ENCODE measurements at places on chromosomes 1 and 21.
A peak's percentile ranks its signal among the peaks of the same experiment; 100 is the strongest.

DNA sequence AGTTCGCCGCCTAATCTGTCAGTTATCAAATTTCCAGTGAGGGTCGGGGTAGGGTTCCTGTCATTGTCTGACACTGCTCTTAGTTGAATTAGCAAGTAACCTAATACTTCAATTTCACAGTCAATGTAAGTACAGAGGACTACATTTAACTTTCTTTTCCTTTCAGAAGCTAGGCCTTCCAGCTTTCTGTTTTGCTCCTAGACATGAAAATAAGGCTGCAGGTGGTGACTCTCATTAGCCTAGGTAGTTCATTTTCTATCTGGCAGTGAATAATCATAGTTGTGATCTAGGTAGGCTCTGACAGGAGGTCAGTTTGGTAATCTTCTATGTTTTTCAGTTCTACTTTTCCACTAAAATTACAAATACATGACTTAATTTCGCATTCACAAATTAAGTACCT lies 783.1 kb downstream of the MRPL39 start:
- no peak for DNase-seq

DNA sequence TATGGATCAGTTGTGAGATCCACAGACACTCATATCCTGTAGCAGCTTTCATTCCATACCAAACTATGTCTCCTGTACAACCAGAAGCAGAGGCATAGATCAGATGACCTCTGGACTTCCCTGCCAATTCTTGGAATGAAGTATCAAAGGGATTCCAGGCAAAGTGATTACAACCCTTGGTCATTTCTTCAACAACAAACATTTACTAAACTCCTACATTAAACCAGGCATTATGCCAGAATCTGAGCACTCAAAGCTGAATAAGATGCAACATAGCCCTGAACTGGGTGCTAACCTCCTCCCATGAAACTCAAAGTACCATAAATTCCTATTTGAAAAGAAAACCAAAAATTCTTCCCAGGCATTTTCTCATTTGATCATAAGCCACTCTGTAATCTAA lies 121.2 kb upstream of the SGIP1 start:
- DNase-seq: no peak

GRCh38 chr1:155086128-155086741 lies 7.6 kb downstream of the EFNA3 start:
- peak; percentile 82 for DNase-seq

DNA sequence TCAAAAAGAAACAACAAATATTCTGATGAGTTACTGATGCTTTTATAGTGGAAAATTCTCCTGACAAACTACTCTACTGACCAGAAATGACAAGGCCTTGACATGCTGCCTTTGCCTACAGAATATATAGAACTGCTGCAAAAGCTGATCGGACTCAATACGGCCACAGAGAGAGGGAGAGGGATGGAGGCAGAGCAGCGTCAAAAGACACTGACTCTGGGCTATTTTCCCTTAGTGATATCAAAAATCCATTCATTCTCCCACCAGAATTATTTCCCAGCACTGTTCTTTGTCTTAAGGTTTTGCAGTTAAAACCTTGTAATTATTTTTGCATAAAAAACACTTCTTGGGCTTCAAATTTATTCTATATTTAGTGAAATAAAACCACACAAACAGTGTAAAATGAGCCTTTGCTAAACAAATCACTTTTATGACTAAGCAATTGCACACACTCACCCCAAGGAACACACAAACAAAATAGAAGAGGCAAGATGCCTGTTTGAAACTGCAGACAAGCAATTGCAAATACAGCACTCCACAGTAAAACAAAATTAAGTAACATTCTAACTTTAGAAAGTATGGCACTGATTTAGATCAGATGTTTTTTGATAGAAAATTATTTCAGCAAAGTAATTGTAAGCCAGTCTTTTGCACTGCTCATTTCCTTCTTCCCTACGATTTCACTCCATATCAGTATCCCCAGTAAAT lies 1036.4 kb downstream of the ADGRL2 start:
- DNase-seq: no peak

GRCh38 chr1:54950369-54951163 lies 29.9 kb upstream of the TMEM61 start:
- DNase-seq: peak; percentile 86

GRCh38 chr1:12019858-12020509 lies 686 bp downstream of the MIIP start:
- DNase-seq: no peak

GRCh38 chr1:181010789-181011188 lies 11.9 kb downstream of the STX6 start:
- no peak for DNase-seq

GRCh38 chr1:190244406-190244805 lies 233.3 kb downstream of the BRINP3 start:
- DNase-seq: no peak

- DNase-seq: no peak
Measured at GRCh38 chr1:104136621-104137020, 386.9 kb downstream of the AMY1C start.

GRCh38 chr1:45430490-45430889 lies 60.5 kb downstream of the TESK2 start:
- no peak for DNase-seq

DNA sequence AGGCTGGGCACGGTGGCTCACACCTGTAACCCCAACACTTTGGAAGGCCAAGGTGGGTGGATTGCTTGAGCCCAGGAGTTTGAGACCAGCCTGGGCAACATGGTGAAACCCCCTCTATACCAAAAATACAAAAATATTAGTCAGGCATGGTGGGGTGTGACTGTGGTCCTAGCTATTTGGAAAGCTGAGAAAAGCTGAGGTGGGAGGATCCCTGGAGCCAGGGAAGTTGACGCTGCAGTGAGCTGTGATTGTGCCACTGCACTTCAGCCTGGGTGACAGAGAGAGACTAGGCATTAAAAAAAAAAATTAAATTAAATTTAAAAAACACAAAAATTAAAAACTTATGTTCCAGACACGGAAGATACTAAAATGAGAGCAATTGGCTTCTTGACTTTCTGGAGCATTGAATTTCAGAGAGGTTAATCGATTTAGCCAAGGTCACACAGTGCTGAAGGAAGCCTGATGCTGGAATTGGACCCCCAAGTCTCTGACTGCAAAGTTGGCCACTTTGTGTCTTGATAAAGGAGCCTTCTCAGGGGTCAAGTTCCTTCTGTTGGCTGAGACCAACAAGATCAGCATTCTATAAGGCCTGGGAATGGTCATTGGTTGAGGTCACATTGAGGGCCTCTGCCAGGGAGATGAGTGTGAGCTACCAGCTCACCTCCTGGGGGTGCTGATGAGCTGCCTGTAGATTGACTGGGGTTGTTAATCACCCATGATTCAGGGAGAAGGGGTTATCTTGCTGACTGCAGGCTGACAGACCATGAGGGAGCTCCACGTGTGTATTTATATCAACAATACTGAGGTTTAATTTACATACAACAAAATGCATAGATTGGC lies 54.3 kb downstream of the RPS6KA1 start:
- DNase-seq: peak; percentile 10

GRCh38 chr1:154725865-154726264 lies 117.9 kb upstream of the ADAR start:
- no peak for DNase-seq

GRCh38 chr21:44255511-44255981 lies 6.2 kb downstream of the DNMT3L start:
- DNase-seq: no peak

- peak; percentile 60 for DNase-seq
Measured at GRCh38 chr1:87329051-87329525, 408 bp downstream of the LMO4 start.

- DNase-seq: no peak
Measured at GRCh38 chr1:19057182-19057779, 100.8 kb upstream of the IFFO2 start.

DNA sequence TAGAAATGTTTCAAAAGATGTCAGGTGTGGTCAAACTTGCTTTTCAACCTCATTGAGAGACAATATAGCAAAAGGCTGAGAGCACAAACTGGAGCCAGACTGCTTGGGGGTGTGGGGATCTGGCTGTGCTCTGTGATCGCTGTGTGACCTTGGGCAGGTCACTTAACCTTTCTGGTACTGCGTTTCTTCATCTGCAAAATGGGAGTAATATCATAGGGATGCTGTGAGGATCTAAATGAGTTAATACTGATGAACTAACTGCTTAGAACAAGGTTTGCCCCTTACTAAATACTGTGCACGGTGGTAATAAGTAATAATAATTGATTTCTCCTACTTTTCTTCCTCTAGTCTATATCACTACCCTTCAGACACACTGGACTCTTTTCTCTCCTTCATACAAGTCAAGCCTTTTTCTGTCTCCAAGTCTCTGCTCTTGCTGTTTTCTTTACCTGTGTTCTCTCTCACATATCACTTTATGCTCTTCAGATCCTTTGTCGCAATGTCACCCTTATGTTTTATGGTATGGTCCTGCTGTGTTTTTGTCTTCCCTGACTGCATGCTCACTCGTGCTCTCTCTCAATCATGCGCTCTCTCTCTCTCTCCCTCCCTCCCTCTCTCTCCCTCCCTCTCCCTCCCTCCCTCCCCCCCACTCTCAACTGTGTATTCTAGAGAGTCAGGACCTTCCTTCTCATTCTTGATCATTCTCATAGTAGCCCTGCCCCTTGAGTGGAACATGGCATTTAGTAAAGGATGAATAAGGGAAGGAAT lies 3.3 kb downstream of the MGST3 start:
- no peak for DNase-seq

GRCh38 chr1:208243527-208243966 lies 637 bp downstream of the PLXNA2 start:
- peak; percentile 12 for DNase-seq

- DNase-seq: no peak
Measured at GRCh38 chr1:229185963-229186362, 84.9 kb upstream of the RAB4A start.

- DNase-seq: no peak
Measured at GRCh38 chr1:111596499-111596898, 23.1 kb upstream of the RAP1A start.

DNA sequence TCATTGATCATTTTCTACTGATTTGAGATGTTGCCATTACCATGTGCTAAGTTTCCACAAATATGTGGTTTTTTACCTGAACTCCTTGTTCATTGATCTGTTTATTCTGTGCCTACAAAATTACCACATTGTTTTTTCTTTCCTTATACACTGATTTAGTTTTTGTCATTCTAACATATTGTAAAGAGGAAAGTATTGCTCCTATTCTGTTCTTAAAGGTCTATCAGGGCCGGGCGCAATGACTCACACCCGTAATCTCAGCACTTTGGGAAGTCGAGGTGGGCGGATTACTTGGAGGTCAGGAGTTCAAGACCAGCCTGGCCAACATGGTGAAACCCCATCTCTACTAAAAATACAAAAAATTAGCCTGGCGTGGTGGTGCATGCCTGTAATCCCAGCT lies 75.1 kb downstream of the CAMTA1 start:
- DNase-seq: no peak

GRCh38 chr1:8841395-8841794 lies 24.0 kb upstream of the RERE start:
- no peak for DNase-seq

- DNase-seq: peak; percentile 30
Measured at GRCh38 chr1:21378705-21379494, 61.0 kb upstream of the NBPF3 start.

- DNase-seq: no peak
Measured at GRCh38 chr1:159311679-159312078, 9.5 kb downstream of the FCER1A start.

GRCh38 chr1:30225357-30225756 lies 498.0 kb downstream of the MATN1 start:
- no peak for DNase-seq

DNA sequence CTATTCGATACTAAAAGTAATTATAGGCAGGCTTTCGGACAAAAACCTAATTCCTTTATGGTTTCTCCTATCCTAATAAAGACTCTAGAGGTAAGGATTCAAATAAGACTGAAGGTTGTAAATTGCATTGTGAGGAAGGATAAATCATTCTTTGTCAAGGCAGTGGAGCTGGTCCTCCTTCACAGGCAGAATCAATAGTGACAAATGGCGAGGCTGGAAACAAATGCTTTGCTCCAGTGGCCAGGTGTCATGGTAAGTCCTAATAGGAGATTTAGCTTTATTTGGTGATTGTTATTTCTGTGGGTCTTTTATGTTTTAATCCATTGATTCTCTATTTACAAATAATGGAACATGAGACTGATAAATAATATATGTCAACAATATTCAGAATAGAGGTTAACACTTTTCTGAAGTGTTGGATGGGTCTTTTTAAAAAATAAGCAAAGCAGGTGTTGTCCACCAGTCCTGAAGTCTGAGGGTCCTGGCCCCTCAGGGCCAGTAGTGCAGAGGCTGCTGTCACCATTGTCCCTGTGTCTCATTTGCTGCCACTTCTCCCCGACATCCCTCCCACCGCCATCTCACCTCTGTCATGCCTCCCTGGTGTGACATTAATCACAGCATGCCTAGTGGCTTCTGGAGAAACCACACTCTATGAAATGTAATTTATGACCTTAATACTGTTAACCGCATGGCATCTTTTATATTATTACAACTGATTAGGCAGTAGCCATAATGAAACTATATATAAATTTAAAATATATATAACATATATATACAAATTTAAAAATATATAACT lies 120.9 kb upstream of the MAGI3 start:
- DNase-seq: peak; percentile 9

DNA sequence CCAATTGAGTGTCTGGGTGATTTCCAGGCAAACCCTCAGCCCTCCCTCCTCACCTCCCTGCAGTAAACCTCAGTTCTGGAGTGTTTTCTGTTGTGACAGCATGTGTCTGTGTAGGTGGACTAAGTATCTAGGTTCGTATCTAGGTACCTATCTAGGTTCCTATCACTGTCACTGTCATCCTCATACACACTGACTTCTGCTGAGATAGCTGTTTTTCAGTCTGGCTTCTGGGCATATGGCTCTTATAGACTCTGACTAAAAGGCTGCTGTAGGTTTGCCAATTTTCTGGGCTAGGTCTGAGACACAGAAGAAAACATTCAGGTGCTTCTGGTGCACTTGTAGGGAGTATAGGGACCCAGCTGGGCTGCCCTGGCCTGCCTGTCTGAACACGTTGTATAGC lies 8.1 kb upstream of the TRIM67 start:
- DNase-seq: no peak

GRCh38 chr1:40936931-40937339 lies 42.6 kb upstream of the CTPS1 start:
- DNase-seq: peak; percentile 21

DNA sequence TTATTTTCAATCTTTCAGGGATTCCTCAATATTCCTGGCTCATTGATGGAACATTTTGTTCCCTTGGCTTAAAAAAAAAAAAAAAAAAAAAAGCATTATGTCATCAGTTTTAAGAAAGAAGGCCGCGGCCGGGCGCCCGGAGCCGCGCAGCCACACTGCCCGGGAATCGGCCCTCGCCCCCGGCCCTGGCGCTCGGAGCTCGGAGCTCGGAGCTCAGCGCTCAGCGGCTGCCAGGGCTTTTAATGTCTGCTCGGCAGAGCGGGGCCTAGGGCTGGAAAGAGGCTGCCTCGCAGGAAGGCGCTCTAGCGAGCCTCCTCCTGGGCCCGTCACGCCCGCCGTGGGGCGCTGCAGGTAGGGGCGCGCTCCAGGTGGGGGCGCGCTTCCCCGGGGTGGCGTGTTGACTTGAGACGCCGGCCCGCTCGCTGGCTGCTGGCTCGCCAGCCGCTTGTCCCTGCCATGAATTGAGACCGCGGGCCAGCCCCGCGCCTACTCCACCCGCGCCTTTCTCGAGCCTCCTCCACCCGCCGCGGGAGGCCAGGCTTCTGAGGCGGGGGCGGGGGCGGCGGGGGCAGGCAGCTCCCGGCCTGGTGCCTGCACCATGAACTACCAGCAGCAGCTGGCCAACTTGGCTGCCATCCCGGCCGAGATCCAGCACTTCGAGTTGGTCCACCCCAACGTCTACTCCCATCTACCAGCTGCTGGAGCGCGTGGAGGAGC lies 5.4 kb upstream of the TDRD5 start:
- peak; percentile 61 for DNase-seq

- no peak for DNase-seq
Measured at GRCh38 chr1:187236199-187236598, 407.4 kb downstream of the PLA2G4A start.

Data from A673 (cell line).